Stimulated activated CD4-positive, alpha-beta T cell treated with anti-CD3 and anti-CD28 coated beads, Interleukin-1b, Interleukin-23, amount 100 ng/mL, for 1 hour (primary cell): ENCODE measurements at places on chromosomes 5 and 9.

GRCh38 chr5:56270058-56270457 is 36.9 kb upstream of the ANKRD55 start:
- no peak for DNase-seq

- no peak for DNase-seq
These were observed 9.0 kb downstream of the OLFM1 start for GRCh38 chr9:135096408-135096895.

DNA sequence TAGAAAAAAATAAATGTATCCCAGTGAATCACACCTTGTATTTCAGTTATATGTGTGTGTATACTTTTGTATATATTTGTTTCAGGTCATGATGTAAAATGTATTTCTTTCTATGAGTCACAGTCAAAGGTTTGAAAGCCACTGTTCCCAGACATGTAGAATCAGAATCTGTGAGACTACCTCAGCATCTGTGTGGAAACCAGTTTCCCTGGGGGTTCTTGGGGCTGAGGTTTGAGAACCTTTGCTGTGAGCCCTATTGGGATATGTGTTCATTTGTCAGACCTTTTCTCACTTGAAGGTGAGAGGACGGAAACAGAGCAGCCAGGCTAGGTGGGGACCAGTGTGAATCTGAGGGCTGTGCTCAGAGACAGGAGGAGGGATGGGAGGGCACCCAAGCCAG is 78.7 kb upstream of the SAP30L start:
- DNase-seq, result no peak

- DNase-seq, result no peak
These were observed 27.1 kb downstream of the ZDHHC11B start for GRCh38 chr5:757346-757930.

DNA sequence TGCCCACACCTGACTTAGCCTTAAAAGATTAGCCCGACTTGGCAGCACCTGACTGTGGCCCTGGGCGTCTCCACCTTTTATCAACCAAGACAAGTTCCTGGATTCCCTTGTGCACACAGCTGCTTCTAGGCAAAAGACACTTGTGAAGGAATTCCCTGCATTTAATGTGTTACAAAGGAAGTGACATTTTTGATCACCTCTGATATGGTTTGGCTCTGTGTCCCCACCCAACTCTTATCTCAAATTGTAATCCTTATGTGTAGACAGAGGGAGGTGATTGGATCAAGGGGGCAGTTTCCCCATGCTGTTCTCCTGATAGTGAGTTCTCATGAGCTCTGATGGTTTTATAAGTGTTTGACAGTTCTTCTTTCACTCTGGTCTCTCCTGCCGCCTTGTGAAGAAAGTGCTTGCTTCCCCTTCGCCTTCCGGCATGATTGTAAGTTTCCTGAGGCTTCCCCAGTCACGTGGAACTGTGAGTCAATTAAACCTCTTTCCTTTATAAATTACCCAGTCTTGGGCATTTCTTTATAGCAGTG is 2.6 kb upstream of the CPEB4 start:
- DNase-seq, result no peak

- DNase-seq, result no peak
These were observed 77.1 kb upstream of the KLF4 start for GRCh38 chr9:107566611-107567061.

- no peak for DNase-seq
These were observed 7.7 kb downstream of the MED27 start for GRCh38 chr9:132071847-132072507.

GRCh38 chr9:126611193-126611591 is 2.5 kb upstream of the LMX1B start:
- DNase-seq, result no peak

DNA sequence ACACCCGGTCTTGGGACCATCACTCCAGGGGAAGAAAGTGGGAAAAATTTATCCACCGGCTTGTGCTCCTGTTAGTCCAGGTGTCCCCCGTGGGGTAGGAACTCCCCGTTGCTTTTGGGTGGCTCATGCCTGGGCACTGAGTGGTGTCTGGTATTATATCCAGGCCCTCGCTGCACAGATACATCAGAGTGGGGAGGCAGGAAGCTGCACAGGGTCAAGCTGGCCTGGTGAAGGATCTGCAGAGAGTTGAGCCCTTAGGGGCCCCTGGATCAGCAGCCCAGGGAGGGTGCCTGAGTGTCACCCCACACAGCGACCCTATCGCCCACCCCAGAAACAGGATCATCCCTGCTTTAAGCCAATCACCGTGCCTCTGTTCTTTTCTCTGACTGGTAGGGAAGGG is 24.4 kb upstream of the COL5A1 start:
- DNase-seq, result no peak

DNA sequence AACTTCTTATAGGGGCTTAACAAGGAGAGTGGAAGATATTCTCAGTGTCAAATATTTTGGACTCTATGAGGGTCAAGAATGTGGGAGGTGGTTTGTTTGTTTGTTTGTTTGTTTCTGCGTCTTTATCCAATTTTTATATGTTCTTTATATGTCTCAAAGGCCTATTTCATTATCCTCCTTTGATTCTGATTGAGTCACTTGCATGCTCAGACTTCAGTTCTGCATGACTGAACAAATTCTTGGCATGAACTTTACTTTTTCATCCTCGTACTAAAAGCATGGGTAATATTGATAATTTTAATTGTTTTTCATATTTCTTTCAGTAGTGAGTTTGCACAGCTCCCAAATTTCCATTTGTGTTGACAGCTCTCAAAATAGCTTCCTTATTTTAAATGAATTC is 19.2 kb upstream of the ERBIN start:
- DNase-seq, result no peak

DNA sequence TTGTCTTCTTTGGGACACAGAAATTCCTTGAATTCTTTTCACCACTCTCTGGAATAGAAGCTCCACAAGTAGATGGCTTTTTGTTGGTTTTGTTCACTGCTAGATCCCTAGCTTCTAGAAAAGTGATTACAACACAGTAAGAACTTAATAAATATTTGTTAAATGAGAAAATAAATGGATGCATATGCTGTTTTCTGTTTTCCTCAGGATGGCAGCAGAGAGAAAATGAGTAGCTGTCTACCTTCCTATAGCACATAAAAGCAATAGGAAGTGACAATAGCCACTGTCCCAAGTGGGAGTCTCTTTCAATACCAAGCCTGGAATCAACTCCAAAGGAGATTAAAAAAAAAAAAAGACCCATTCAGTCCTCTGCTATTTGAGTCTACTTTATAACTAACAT is 100.6 kb upstream of the NREP start:
- DNase-seq, result no peak

DNA sequence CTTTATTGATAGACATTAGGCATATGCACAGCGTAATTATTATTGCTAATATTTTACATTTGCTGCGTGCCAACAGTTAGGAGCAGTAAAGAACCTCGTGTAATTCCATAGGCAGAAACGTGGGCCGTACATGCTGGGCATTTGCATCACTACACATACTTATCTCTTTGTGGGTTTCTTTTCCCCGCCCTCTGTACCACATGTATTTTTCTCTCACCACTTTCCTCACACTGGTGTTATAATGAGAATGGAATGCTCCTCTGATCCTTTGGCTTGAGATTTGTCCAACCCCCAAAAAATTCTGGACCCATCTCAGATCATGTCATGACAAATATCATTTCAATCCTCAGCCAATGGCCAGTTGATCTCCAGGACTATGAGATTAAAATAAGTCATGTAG is 1952.6 kb upstream of the WWC1 start:
- no peak for DNase-seq

DNA sequence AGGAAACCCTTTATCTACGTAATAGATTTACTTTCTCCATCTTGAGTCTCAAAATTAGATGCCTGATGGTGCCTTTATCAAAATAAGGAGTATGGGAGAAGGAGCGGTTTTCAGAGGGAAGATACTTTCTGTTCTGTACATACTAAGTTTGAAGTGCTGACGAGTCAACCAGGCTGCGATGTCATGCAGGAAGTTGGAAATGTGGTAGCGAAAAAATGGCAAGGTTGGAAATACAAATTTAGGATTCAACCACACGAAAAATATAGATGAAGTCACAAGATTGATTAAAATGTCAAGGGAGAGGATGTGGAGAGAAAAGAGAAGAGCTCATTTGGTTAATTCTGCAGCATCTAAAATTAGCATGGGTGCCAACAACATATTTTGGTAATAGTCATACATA is 129.5 kb downstream of the FOXD1 start:
- DNase-seq, result no peak

DNA sequence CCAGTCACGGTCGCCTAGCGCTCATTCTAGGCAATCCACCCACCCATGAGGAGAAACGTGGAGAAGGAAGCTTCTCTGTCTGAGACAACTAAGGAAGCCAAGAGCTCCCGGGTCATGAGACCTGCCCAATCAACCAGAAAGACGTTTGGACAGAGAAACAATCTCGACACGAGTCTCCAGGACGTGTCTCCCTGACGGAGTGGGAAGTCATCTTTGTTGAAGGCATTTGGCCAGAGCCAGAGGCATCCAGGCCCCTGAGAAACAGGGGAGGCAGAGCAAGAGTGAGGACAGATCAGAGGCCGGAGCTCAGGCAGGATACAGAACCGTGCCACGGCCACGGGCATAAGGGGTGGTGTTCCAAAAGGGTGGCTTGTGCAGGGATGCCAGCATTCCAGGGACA is 479.0 kb downstream of the SPATA31A7 start:
- DNase-seq, result no peak

GRCh38 chr9:18973348-18973747 is 59.7 kb downstream of the SAXO1 start:
- DNase-seq, result no peak

DNA sequence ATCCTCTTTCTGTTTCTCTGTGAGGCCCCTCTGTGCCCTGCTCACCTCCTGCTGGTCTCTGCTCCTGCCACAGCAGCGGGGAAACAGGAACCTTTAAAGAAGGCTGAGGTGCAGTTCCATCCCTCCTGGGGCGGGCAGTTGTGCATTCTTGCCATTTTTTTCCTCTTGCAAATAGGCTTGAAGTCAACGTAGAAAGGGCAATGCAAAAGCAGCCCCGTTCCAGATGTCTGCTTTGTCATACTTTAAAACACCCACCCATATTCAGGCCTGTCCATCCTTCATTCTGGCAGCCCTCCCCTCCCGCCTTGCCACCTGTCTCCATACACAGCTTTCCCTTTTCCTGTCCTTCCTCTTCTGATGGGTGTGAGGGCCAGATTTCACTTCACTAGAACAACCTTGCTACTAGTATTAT is 65.4 kb upstream of the KLF9 start:
- no peak for DNase-seq

GRCh38 chr5:99331061-99331460 is 402.3 kb upstream of the CHD1 start:
- DNase-seq, result no peak

DNA sequence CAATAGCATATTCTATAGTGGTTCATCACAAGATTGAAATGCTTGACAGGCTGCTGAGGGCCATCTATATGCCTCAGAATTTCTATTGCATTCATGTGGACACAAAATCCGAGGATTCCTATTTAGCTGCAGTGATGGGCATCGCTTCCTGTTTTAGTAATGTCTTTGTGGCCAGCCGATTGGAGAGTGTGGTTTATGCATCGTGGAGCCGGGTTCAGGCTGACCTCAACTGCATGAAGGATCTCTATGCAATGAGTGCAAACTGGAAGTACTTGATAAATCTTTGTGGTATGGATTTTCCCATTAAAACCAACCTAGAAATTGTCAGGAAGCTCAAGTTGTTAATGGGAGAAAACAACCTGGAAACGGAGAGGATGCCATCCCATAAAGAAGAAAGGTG is 43.8 kb downstream of the GCNT1 start:
- no peak for DNase-seq

DNA sequence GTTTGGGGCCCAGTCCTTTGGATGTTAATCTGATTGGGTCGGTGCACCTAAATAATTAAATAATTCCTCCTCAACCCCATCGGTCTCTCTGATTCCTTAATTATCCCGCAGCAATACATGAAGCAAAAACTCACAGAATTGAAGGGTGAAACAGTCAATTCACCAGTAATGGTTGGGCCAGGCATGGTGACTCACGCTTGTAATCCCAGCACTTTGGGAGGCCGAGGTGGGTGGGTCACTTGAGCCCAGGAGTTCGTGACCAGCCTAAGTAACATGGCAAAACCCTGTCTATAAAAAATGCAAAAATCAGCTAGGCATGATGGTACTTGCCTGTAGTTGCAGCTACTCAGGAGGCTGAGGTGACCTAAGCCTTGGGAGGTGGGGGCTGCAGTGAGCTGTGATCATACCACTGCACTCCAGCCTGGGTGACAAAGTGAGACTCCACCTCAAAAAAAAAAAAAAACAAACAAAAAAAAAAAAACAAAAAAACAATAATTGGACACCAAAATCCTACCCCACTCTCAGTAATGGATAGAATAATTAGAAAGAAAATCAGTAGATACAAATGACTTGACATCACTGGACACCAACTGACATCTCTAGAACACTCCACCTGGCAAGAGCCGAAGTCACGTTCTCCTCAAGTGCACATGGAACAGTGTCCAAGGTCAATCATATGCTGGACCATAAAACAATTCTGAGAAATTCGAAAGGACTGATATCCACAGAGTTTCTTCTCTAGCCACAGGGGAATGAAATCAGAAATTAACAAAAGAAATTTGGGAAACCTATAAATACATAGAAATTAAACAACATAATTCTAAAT is 5.3 kb downstream of the ABO start:
- no peak for DNase-seq

GRCh38 chr9:36893911-36894310 is 140.2 kb downstream of the PAX5 start:
- DNase-seq, result no peak

DNA sequence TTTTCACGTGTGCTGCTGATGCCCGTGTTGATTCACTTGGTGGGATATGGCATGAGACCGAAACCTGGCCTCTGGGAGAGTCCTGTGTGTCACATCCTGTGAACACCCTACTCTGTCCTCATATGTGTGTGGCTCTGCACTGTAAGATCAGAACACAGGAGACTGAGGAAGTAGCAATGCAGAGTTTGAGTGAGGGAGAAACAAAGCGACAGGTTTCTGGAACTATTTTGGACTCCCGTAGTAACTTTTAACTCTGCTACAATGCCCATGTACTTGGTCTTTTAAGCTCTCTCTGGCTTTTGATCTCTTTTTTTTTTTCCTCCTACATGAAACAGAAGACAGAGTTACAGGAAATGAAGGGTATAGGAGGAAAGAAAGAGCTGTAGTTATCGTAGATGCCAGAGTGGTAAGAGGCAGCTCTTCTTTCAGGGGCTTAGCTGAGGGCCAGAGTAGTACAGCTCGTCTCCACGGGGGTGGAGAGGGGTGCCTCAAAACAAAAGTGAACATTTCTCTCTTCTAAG is 26.6 kb downstream of the GRAMD2B start:
- peak; percentile 10 for DNase-seq

GRCh38 chr5:54133917-54134316 is 176.5 kb downstream of the ARL15 start:
- DNase-seq, result no peak

GRCh38 chr5:72210888-72211678 is 103.8 kb downstream of the MAP1B start:
- DNase-seq, result no peak

- no peak for DNase-seq
These were observed 10.5 kb downstream of the SH2D3C start for GRCh38 chr9:127767909-127768331.

GRCh38 chr5:67246108-67246507 is 49.5 kb upstream of the CD180 start:
- DNase-seq, result no peak
